ENCODE measurements at places on chromosomes 5 and 9.
A peak's percentile ranks its signal among the peaks of the same experiment; 100 is the strongest.

- no peak for DNase-seq
These were observed 160.3 kb downstream of the SLF1 start for GRCh38 chr5:94778732-94779131.

GRCh38 chr9:137380606-137381005, 42.4 kb downstream of the EXD3 start:
- no peak for DNase-seq

DNA sequence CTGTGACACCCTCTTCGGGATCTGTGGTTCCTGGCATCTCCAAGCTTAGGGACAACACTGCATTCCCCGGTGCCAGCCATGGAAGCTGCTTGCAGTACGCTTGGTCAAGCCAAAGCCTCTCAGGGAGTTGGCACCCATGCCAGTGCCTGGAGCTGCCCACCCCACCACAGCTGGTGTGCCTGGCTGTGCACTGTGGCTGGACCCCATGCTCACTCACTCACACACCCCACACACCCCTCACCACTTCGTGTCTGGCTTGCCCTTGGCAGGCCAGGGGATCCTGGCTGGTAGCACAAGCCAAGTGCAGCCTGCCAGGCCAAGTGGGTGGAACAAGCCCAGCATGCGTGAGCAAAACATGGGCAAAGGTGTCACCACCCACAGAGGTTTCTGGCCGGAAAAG, 324.5 kb upstream of the PTGER4 start:
- DNase-seq = no peak

DNA sequence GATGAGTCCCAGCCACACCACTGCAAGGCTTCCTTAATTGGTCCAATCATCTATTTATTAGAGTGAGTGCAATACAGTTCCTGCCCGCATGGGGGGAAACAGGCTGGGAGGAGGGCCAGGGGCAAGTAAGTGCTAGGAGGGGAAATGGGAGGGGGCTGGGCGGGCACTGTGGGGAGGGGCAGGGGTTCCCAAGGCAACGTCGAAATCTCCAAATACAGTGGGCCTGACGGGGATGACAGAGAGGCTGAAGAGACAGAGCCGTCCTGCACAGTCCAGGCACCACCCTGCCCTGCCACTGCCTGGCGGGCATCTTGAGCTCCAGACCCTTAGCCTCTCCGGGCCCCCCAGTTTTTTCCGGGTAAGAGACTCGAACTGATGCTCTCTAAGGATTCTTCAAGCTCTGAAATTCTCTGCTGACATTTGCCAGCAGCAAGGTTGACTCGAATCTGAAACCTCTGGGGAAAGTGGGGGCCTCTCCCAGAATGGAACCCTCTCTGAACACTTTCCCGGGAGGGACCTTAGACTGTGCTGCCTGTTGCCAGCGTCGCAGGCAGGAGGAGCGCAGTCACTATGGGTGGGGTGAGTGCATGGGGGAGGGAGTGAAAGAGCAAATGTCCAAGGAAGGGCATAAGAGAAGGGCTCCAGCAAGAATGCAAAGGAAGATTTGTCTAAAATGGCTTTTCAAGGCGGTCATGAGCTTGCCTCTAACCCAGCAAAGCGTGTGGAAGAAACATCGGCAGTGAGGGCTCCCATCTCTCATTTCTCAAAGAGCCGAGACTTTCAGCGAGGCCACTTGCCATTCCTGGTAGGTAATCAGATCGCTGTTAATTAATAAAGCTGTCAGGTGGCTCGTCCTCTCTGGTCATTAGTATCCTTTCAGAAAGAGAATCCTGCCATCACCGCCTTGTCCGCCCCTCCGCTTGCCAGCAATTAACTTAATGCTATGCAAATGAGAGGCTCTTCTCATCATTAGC, 99.0 kb downstream of the GTF3C4 start:
- DNase-seq = peak; percentile 39

GRCh38 chr5:50666261-50667022, at the start of gene PARP8:
Gene PARP8, plus strand, starts transcription at chr5:50666637. Its CDS starts 459 bp downstream, at chr5:50667096.
- peak; percentile 42 for DNase-seq

DNA sequence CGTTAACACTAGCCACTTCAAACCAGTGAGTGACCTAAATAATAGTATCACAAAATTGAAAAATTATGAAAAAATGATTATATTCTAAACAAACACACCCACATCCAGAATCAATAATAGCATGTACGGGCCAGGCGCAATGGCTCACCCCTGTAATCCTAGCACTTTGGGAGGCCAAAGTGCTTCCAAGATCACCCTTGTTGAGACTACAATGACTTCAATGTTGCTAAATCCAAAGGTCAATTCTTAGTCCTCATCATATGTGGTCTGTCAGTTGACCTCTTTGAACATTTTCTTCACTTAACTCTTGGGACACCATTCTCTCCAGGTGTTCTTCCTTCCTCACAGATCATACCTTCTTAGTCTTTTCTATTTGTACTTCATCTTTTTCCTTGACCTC, 11.3 kb downstream of the RIOK2 start:
- DNase-seq = no peak

DNA sequence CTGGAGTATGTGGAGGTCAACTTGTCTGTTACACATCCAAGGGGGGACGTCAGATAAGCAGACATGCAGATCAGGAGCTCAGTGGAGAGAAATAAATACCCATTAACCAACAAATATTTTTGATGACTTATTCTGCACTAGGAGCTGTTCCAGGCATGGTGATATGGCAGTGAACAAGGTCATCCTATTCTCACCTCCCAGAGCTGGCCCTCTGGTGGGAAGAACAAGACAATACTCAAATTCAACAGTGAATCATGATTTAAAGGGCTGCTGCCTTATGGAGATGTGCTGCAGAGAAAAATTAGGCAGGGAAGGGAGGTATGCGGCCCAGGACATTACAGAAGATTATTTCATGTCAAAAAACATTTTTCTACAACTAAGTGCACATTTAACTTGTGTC, 36.5 kb downstream of the SYK start:
- no peak for DNase-seq

All from foreskin melanocyte (primary cell).